ENCODE measurements at places on chromosomes 11 and 22.

DNA sequence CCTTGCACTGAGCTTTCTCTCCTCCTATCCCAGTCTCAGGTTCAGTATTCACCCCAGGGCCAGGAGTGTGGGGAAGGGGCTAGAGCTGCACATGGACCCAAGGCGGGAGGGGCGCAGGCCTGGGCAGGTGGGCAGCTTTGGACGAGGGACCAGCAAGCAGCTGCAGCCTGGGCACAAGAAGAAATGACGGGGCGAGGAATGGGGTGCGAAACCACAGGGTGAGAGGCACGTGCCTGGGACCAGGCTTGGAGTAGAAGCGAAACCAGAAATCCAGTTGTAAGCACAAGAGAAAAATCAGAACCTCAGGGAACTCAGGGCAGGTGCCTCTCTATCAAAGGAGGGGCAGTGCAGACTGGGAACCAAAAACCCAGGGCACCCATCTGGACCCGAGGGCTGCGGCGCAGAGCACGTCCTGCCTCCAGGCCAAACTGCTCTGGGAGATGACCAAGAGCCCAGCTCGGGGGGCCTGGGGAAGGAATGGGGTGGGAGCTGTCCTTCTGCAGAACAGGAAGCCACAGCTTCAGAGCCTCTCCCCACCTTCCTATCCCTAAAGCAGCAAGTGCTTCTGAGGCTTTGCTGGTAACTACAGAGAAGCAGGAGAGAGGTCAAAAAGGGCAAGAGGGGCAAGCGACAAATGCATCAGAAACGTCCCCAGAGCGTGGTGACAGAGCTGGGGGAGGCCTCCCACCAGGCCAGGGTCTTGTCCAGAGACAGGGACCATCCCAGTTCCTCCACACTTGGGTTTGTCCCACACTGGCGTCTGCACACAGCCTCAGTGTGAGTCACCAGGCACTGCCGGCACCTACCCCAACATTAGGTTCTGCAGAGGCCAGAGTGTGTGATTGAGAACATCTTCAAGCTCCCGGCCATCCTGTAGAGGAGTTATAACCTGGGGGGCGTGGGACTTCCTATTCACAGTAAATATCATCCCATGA, 18.3 kb upstream of the TMPRSS4 start:
- no peak for DNase-seq

- DNase-seq, result no peak
These were observed 221.2 kb downstream of the MN1 start for GRCh38 chr22:27580311-27580897.

DNA sequence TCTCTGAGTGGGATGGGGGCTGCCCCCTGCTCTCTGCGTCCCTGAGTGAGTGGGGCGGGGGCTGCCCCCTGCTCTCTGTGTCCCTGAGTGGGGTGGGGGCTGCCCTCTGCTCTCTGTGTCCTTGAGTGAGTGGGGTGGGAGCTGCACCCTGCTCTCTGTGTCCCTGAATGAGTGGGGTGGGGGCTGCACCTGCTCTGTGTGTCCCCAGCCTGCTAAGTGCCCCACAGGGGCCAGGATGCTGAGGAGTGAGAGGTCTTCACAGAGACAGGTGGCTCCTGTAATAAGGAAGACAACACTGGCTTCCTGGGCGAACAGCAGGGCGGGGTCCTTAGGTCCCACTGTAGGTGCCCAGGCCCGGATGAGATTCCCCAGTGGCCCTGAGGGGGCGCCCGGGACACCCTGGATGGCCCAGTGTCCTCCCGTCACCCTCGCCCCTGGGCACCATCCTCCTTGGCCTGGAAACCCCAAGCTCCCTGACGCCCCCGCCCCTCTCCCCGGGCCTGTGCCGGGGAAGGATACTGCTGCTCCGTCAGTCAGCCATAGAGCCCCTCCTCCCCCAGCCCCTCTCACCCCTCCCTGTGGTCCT, 3.8 kb upstream of the CCDC188 start:
- DNase-seq, result no peak

DNA sequence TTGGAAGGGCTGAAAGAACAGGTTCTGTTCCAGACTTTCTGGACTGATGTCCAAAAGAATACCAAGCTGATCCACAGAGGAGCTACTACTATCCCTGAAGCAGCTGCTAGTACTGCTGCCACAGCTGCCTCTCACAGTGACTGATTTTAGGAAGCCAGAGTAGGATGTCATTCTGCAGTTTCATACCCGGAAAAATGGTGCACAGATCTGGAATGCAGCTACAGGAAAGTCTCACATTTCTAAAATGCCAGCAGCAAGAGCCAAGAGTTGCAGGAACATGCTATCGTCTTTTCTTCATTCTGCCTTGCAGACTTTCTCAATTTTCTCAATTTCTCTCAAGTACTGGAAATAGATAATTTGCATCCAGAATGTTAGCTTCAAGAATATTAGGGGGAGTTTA, 19.4 kb upstream of the CCDC179 start:
- no peak for DNase-seq

- DNase-seq, result no peak
These were observed 1.1 kb downstream of the GVQW3 start for GRCh38 chr11:76382209-76382608.

DNA sequence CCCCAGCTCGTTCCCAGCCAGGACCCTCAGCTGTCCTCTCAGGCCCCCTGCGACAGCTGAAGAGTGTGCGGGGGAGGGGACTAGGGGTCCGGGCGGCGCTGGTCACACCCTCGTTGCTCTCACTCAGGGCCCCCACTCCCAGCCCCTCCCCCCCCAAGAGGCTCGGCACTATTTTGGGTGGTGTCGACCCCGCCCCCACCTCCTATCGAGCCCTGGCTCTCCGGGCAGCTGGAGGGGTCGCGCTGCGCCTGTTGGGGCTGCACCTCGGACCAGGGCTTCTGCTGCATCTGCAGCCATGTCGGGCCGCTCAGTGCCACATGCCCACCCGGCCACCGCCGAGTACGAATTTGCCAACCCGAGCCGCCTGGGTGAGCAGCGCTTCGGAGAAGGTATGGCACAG, at the start of gene HSPB2:
TSS of gene HSPB2 (plus strand) at position 200 of the 400 bp plus-strand sequence. CDS start at position 296, 96 bp downstream.
- no peak for DNase-seq

- no peak for DNase-seq
These were observed 274.8 kb downstream of the SOX6 start for GRCh38 chr11:16081382-16082094.

DNA sequence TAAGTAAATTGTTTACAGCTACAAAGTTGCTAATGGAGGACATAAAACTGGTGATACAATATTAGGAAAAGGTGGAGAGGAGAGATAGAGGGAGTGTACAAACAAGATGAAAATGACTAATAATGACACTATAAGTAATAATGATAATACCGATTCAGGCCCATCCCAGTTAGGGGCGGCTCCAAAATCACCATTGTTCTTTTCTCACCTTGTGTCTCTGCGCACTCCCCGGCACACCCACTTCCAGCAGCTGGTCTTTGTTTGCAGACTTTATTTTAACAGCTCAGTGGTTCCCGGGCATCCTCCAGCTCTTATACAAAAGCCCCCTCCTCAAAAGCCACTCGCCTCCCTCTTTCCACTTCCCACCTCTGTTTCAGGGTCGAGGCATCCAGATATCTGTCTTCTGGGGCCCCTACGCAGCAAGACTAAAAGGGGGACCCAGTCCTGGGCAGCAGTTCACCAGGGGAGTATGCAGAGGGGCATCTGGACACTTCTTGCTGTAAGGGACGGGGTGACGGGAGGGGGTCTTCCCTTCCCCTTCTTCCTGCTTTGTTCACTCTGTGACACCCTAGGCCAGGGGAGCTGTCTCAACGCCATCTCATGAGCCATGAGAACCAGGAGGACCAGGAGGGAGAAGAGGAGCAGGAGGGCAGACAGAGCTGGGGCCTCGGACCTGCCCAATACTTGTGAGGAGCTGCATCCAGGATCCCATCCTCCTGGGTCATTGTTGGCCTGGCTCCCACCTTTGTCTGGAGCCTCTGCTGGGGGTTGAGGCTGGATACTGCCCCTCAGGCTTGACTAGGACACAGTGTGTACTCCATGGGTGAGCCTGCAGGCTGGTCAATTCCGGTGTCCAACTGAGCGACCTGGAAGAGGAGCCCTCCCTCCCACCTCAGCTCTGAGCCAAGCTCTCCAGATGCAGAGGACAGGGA, 2.7 kb downstream of the APOL2 start:
- no peak for DNase-seq

Measured in activated CD4-positive, CD25-positive, alpha-beta regulatory T cell (primary cell).